Iris pigment epithelial cell (primary cell): ENCODE measurements at places on chromosomes 4 and X.

DNA sequence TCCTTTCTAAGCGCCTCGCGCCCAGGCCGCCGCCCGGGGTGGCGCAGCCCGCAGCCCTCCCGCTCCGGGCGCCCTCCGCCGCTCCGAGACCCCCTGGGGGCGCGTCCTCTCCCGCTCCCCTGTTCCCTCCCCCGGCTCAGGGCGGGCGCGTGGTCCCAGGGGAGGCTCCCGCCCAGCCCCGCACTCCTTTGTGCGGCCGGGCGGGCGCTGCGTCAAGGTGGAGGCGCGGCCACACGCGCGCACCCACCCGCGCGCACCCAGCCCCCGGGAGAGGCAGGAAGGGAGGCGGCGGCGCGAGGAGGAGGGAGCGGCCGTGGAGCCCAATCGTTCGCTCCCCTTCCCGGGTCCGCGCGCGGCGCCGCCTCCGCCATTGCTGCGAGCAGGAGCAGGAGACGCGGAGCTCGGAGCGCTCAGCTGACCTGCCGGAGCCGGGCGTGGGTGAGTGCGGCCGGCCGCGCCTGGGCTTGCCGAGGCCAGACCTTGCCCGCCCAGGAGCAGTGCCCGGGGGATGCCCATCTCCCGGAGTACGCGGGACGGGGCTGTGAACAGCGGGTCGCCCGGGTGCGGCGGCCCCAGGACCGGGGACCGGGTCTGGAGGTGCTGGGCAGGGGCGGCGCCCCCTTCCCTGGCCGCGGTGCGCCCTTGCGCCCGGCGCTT lies at the start of gene NSG1:
Gene NSG1, plus strand, starts transcription at position 367 of the 657 bp plus-strand sequence. CDS start 528 bp downstream, outside the sequence.
- DNase-seq: peak; percentile 41

DNA sequence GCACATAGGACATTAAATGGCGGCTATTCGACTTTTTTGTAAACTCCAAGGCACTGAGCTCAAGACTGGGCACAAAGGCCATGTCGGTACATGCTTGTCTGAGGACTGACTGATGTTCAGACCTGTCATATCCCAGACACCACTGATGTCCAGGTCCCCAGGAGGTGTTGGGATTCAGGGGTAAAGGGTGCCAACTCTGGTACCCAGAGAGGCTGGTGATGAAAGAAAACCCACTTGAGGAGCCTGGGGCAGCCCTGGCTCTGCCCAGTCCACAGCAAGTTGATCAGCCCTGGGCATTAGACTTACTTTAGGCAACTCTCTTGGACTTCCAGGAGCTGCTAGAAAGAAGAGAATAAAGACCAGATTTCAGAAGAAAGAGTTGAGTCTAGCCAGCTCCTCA lies 18.7 kb downstream of the SASH3 start:
- DNase-seq: no peak

- no peak for DNase-seq
These were observed 166.4 kb upstream of the CPEB2 start for GRCh38 chr4:14835708-14836425.

DNA sequence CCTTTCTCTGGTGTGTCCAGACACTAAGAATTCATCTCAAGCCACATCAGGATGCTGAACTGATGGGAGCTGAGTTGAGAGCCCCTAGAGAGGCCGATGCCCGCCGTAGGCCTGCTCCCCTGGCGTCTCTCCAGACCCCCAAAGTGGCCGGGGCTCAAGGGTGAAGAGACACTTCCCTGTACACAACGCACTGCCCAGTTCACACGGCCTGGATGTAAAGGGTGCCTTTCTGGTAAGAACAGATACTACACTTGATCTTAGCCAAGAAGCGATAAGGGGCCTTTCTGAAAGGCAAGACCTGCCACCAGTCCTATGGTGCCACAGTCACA lies 5.1 kb upstream of the TREX2 start:
- DNase-seq: no peak

- DNase-seq: no peak
These were observed 15.3 kb downstream of the SEPTIN6 start for GRCh38 chrX:119677654-119677981.

DNA sequence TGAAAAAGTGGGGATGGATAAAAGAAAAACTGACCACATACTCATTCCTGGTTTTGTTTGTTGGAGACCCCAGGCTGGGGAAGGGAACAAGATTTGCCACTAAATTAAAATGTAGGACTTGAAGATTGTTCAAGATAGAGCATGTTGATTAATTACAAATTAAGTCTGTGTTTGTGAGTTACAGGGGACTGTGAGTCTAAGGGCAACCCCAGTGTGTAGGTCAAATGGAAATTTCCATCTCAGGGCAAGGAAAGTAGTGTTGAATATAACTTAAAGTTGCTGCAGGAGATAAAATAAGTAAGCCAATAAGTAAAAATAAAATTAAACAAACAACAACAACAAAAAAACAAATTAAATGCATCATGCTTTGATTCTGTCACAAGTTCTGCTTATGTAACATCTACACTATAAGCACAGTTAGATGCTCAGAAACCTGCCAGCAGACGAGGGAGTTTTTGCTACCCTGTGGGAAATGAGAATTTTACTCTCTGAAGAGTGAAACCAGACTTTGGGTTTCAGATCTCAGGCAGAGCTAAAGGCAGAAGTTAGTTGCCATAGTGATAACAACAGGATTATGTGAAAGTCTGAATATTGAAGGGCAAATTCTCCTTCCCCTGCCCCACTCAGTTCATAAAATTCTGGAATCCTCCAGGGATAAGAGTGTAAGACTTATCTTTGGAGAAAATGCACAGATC lies 352.3 kb downstream of the GRXCR1 start:
- no peak for DNase-seq

DNA sequence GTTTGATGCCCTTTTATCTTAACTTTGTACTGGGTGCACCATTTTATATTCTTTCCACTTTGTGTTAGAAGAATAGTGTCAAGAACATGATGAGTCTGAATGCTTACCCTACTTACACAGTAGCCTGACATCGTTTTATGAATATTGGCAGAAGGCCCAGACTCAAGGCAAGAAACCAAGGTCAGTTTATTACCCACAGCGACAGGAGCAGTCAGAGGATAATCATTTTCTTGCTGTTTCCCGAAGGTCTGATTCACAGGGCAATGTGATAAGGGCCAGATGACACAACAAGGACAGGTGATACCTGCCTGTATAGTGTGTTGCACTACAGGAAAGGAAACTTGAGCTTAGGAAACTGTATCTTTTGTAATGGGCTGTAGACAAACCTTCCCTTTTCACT lies 417.4 kb downstream of the SPOCK3 start:
- DNase-seq: no peak

DNA sequence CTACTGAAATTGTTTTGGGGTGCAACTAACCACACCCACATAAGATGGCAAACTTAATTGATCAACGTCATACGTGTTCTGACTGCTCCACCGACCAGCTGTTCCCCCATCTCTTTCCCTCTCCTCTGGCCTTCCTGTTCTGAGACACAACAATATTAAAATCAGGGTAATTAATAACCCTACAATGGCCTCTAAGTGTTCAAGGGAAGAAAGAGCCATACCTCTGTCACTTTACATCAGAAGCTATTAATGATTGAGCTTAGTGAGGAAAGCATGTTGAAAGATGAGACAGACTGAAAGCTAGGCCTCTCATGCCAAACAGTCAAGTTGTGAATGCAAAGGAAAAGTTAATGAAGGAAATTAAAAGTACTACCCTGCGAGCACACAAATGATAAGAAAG lies 173.9 kb upstream of the FTHL17 start:
- no peak for DNase-seq

- DNase-seq: peak; percentile 0
These were observed 65.6 kb downstream of the MCF2 start for GRCh38 chrX:139642241-139642927.

- no peak for DNase-seq
These were observed 309.2 kb downstream of the BCOR start for GRCh38 chrX:39788521-39788920.

DNA sequence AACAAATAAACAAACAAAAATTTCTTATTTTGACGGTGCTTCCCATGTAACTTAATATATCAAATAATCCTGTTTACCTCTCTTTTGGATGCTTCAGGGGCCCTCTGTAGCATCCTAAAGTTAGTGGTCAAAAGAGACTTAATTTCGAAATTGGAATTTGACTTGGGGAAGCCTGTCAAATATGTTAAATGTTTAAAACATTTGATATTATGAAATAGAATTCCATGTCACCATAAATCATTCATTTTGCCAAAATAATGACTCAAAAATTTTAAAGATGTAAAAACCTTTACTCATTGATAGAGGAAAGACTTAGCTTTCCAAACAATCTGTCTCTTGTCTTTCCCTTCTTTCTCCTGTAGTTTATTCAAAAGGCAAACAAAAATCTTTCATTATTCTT lies 20.6 kb upstream of the TEX13A start:
- peak; percentile 25 for DNase-seq

DNA sequence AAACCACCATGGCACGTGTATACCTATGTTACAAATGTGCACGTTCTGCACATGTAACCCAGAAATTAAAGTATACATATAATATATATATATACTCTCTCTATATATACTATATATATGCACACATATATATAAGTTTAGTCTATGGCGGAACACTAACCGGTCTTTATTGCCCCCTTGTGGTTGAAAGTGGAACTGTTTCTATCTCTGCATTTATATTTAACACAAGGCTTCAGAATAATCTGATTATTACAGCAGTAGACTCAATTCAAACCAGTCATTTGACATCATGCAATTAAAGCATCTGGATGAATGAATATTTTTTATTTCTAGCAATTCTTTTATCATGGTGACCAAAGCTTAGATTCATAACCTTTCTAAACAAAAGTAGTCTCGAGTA lies 14.6 kb downstream of the RAB9B start:
- DNase-seq: peak; percentile 28

GRCh38 chrX:128599632-128600031 lies 547.4 kb upstream of the ACTRT1 start:
- no peak for DNase-seq

DNA sequence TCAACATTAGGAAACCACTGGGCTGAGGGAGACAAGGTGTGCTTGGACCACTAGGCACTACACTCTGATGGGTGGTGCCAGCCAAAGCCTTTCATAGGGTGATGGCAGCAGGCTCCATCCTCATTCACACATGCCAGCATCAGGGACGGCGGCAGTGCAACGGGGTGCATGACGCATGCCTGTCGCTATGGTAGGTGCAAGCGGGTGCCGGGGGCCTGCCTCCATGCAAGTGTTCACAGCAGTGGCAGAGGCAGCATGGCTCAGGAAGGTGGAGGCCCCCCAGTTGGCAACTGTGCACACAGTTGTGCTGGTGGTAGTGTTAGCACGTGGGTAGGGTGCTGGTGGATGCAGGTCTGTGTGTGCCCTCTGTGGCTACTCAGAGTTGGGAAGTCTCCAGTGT lies 184.1 kb downstream of the RELL1 start:
- DNase-seq: no peak

- DNase-seq: no peak
These were observed 855.6 kb downstream of the CCSER1 start for GRCh38 chr4:90982813-90983212.

- DNase-seq: no peak
These were observed 204.0 kb upstream of the NHS start for GRCh38 chrX:17170973-17171372.

- no peak for DNase-seq
These were observed 4.6 kb downstream of the DGKQ start for GRCh38 chr4:968621-969394.

- DNase-seq: no peak
These were observed 72.1 kb upstream of the ACSL1 start for GRCh38 chr4:184897895-184898294.

DNA sequence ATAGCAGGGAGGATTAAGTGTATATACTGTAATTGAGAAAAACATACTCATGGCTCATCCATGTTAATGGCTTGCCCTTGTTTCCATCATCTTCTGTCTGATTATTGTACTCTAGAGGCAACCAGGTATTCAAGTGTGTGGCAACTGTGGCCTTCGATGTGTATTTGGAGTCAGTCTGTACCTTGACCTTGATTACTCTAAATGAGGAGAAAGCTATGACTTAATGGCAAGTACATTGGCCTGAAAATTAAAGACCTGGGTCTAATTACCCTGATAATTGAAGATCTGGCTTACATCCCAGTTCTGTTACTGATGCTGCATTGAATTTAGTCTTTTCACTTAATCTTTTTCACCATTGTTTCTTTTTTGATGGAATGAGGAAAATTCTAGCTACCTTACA lies 409.2 kb downstream of the CCSER1 start:
- no peak for DNase-seq

- DNase-seq: no peak
These were observed 5.2 kb downstream of the NKX3-2 start for GRCh38 chr4:13539047-13539618.

GRCh38 chr4:177285953-177286352 lies 23.7 kb upstream of the NEIL3 start:
- no peak for DNase-seq

- no peak for DNase-seq
These were observed 250.8 kb upstream of the SFRP2 start for GRCh38 chr4:154039435-154040343.

GRCh38 chrX:49192722-49193328 lies 6.7 kb upstream of the PRICKLE3 start:
- DNase-seq: peak; percentile 47

DNA sequence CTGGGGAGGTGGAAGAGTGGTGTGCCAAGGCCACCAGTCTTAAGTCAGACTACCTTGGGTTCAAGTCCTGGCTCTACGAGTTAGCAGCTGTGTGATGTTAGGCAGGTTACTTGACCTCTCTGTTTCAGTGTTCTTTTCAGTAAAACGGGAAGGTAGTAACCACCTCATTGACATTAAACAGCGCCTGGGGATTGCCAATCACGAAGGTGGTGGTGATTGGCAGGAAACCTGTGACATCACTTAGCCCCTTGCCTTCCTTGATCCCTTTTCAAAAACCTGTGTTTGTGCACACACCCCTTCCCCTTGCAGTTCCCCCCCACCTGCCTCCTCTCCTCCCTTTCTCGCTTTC lies 7.6 kb downstream of the KLF3 start:
- DNase-seq: no peak

GRCh38 chr4:169640261-169640870 lies 20.0 kb downstream of the CLCN3 start:
- DNase-seq: peak; percentile 79

DNA sequence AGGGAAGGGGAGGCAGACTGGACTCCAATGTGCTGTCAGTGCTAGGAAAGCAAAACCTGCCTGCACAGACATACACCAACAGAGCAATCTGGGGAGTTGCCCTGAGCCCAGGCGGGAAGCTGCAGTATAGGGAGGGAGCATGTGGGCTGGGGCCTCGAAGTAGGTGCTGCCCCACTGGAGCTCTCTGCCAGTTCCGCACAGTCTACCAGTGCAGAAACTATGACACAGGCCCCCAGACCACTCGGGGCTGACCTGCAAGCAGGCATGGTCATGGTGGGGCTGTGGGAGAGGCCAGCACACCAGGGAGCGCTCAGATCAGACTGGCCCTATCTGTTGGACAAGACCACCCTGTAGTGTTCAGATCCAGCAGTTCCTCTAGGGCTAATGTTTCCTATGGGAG lies 344.1 kb upstream of the TRAM1L1 start:
- no peak for DNase-seq
